Activated CD4-positive, CD25-positive, alpha-beta regulatory T cell treated with anti-CD3 and anti-CD28 coated beads, Interleukin-2, amount 50 U/mL, for 16 hours (primary cell): ENCODE measurements at places on chromosomes 6 and 20.

DNA sequence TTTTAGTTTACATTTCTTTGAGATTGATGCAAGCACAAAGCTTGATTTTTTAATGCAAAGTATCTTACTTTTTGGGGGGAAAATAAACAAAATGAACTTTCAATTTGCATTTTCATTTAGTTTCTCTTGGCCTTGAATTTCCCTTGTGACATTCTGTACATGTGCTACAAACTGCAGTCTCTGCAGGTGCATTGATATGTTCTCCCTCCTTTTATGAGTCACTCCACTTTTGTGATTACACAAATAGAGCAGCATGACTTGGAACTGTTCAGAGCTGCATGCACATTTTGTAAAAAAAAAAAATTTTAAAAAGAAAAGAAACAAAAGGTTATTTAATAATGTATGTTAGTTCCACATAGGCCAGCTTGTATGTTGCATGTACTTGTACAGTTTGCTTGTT is 220.0 kb upstream of the KCNQ5 start:
- DNase-seq: no peak

DNA sequence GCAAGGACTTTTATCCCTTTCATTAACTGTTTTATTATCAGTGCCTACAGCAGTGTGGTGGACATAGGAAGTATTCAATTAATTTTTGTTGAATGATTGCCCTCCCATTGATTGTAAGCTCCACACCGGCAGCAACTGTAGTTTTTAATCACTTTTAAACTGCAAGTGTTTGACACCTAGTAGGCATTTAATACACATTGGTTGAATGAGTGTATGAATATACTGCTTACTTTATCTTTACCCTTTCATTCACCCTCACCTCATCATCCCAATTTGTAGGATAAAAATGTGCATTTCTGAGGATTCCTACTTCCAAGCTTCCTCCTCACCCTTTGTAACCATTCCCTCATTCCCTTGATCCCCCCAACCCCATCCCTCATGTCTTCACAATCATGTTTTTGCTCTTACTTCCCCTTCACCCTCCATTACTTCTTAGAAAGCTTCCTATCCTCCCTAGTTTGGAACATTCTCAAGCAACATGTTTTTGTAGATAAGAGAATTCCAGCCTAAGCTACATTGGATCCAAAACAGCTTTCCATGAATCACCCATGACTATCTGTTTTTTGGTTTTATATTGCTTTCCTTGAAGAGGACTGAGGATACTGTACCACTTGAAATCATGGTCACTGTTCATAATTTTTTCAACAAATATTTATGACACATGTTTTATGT is 955 bp upstream of the SLC26A8 start:
- DNase-seq: no peak

GRCh38 chr6:136751991-136752390 is 40.3 kb downstream of the MAP3K5 start:
- no peak for DNase-seq

- no peak for DNase-seq
Observed at GRCh38 chr6:113330636-113330946, 526.6 kb upstream of the MARCKS start.
